Karpas-422 (cell line): ENCODE measurements at places on chromosomes 1 and 21.

DNA sequence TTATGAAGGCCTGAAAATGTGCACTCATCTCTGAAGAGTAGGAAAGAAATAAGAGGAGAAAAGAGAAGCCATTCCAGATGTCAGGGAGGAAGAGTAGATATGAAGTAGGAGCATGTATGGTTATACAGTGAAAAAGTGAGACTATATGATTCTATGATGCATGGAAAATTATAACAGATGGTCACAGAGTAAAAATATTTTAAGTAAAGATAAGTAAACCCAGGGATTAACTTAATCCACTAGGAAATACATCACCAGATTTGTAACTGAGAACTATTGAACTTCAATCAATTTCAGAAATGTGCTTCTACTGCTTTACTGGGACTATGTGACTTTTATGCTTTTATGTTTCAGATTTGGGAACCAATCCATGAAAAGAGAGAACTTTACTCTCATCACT, at the start of gene OR10J1:
OR10J1 (plus strand) TSS at position 301 of the 400 bp plus-strand sequence; CDS start at position 371, 70 bp downstream.
- no peak within 1 kb of the TSS for H3K4me3 ChIP-seq
- no peaks in the 10 kb centered on the region for H3K36me3 ChIP-seq
- H3K27ac ChIP-seq, result no peak within 1 kb of the TSS
- DNase-seq, result no peak
- H3K27me3 ChIP-seq, result no peaks in the 10 kb centered on the region; the same call in 1 of the 2 replicates

DNA sequence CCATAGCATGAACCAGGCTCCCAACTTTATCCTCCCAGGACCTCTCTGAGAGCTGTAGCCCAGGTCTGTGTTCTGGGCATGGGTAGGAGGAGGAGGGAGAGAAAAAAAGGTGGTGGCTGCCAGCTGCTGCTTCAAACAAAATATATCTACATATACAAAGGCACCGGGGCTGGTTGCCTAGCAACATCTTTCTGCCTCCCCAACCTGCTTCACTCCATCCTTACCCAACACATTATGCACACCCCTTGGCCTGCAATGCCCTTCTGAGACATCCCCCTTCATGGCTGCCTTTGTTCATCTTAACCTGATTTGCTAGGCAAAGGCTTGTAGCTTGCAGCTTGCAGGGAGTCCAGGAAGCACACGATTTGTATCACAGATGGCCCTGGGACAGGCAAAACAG, 27.2 kb upstream of the ATP1A1 start:
- no peaks in the 10 kb centered on the region for H3K27me3 ChIP-seq
- H3K27ac ChIP-seq, result peak overlapping the region; percentile 98
- H3K36me3 ChIP-seq, result no peaks in the 10 kb centered on the region

DNA sequence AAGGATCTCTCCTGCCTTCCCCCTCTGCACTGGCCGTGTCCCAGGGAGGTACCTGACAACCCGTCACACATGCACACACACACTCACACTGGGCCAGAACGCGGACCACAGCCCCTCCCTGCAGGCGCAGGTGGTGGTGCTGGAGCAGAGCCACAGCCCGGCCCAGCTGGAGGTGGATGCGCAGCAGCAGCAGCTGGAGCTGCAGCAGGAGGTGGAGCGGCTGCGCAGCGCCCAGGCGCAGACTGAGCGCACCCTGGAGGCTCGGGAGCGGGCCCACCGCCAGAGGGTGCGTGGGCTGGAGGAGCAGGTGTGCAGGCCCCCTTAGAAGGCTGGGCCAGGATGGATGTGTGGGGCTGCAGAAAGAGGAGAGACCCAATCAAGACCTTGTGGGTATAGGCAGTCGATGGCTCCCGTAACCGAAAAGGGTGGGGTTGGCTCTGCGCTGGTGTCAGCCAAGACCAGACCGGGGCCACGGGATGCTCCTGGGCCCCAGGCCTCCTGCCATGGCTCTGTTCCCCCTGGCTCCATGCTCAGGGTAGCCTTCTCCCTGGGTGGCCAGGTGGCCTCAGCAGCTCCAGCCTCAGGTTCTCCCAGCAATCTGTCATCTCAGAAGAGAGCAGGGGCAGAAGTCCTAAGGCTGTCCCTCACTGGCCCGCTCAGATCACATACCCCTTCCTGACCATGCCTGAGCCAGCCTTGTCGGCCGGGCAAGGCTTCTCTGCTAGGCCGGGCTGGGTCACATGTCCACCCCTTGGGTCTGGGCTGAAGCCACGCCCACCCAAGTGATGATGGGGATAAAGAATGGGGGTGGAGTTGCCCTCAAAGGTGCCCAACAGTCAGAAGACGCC, 8.9 kb downstream of the MFAP2 start:
- H3K27me3 ChIP-seq, result no peaks in the 10 kb centered on the region
- no peak for DNase-seq
- no peaks in the 10 kb centered on the region for H3K4me1 ChIP-seq
- no peak overlapping the region for H3K4me3 ChIP-seq

- peak overlapping the region; percentile 59 for H3K27ac ChIP-seq
- peak; percentile 70 for DNase-seq
- peaks cover 34% of the 10 kb centered on the region for H3K4me1 ChIP-seq
- H3K27me3 ChIP-seq, result no peaks in the 10 kb centered on the region
- no peak overlapping the region for H3K4me3 ChIP-seq
Observed at GRCh38 chr1:27451343-27451742, 38.6 kb downstream of the WASF2 start.

- H3K4me1 ChIP-seq, result no peaks in the 10 kb centered on the region
- no peaks in the 10 kb centered on the region for H3K27me3 ChIP-seq
- no peak overlapping the region for H3K27ac ChIP-seq
- DNase-seq, result no peak
- no peaks in the 10 kb centered on the region for H3K36me3 ChIP-seq
Observed at GRCh38 chr1:245084551-245084950, 70.2 kb upstream of the KIF26B start.

GRCh38 chr1:165143437-165144065, 213.0 kb downstream of the LMX1A start:
- no peaks in the 10 kb centered on the region for H3K36me3 ChIP-seq
- no peaks in the 10 kb centered on the region for H3K27me3 ChIP-seq
- H3K4me1 ChIP-seq, result no peaks in the 10 kb centered on the region
- DNase-seq, result peak; percentile 86
- H3K27ac ChIP-seq, result no peak overlapping the region
- no peak overlapping the region for H3K4me3 ChIP-seq

- DNase-seq, result no peak
- no peaks in the 10 kb centered on the region for H3K27me3 ChIP-seq
- no peak overlapping the region for H3K27ac ChIP-seq
- H3K36me3 ChIP-seq, result no peaks in the 10 kb centered on the region
- no peak overlapping the region for H3K4me3 ChIP-seq
Observed at GRCh38 chr1:7278827-7279765, 492.0 kb upstream of the VAMP3 start.

DNA sequence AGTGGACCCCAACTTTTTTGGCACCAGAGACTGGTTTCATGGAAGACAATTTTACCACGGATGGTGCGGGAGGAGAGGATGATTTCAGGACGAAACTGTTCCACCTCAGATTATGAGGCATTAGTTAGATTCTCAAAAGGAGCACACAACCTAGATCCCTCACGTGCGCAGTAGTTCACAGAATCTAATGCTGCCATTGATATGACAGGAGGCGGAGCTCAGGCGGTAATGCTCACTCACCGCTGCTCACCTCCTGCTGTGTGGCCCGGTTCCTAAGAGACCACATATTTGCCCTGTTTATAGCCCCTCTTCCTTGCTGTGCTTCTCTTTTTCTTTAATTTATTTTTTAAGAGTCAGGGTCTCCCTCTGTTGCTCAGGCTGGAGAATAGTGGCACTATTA, 4.6 kb downstream of the NTRK1 start:
- no peak overlapping the region for H3K27ac ChIP-seq
- no peaks in the 10 kb centered on the region for H3K27me3 ChIP-seq
- no peaks in the 10 kb centered on the region for H3K36me3 ChIP-seq

- no peak overlapping the region for H3K27ac ChIP-seq
- no peak for DNase-seq
- no peaks in the 10 kb centered on the region for H3K36me3 ChIP-seq
- no peaks in the 10 kb centered on the region for H3K27me3 ChIP-seq
- peaks cover 2% of the 10 kb centered on the region; the same call in 1 of the 2 replicates for H3K4me1 ChIP-seq
Observed at GRCh38 chr1:221756830-221757551, 15.1 kb upstream of the DUSP10 start.

DNA sequence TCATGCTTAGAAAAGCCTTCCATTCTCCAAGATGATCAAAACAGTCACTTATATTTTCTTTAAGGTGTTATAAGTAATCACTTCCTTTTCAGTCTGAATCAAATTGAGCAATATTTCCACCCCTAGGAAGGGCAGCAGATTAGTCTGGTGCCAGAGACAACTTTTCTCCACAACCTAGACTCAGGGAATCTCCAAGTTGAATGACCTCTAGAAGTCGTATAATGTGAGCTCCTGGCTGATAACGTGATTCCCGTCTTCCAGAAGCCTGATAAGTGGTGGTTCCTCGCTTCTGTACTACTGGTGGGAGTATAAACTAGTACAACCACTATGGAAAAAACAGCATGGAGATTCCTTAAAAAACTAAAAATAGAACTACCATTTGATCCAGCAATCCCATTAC, 178.4 kb upstream of the UBE2U start:
- H3K4me3 ChIP-seq, result no peak overlapping the region
- H3K36me3 ChIP-seq, result no peaks in the 10 kb centered on the region
- no peaks in the 10 kb centered on the region for H3K4me1 ChIP-seq
- DNase-seq, result no peak
- no peaks in the 10 kb centered on the region for H3K27me3 ChIP-seq

DNA sequence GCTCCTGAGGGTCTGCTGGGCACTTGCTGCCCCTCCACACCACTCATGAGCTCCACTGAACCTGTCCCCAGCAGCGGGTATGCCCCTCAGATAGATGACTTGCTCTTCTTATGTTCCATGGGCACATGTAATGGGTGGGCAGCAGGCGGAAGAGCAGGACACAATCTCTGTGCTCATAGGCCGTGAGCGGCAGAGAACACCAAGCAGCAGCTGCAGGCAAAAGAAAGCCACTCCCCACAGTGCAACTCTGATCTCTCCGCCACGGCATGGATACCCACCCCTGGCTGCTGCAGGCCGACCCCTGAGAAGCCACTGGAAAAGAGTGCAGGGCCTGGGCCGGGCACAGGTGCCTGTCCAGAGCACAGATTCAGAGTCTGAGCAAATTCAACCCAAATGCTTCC, 135.2 kb upstream of the RUNX3 start:
- no peak overlapping the region for H3K27ac ChIP-seq
- H3K4me1 ChIP-seq, result peaks cover 9% of the 10 kb centered on the region
- DNase-seq, result no peak

DNA sequence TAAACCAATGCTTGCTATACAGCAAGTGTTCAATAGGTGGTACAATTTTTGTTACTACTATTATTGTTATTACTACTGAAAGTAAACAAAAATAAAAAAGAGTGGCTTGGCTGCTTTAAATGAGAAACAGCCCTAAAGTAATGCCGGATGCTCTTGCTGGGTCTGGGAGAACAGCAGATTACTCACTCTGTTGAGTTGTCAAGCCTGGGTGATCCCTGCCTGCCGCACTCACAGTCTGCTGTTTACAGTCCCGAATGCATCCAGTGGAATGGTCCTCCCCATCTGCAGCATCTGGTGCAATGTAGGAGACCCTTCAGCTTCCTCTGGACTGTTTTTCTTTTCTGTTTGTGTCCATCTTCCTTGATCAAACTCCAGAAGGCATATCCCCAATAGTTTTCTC, 102.7 kb upstream of the IVNS1ABP start:
- no peak overlapping the region for H3K4me3 ChIP-seq
- DNase-seq, result no peak
- H3K4me1 ChIP-seq, result no peaks in the 10 kb centered on the region
- H3K36me3 ChIP-seq, result no peaks in the 10 kb centered on the region
- H3K27ac ChIP-seq, result no peak overlapping the region

GRCh38 chr1:74512170-74512915, at the start of gene LRRC53:
LRRC53 (minus strand) TSS chr1:74512611; CDS start chr1:74483349, 29,262 bp downstream.
- no peaks in the 10 kb centered on the region for H3K27me3 ChIP-seq
- peaks cover 49% of the 10 kb centered on the region for H3K4me1 ChIP-seq
- peak within 1 kb of the TSS; percentile 91 for H3K27ac ChIP-seq
- no peaks in the 10 kb centered on the region for H3K36me3 ChIP-seq
- DNase-seq, result no peak

- H3K4me3 ChIP-seq, result no peak overlapping the region
- H3K4me1 ChIP-seq, result no peaks in the 10 kb centered on the region
- H3K27ac ChIP-seq, result no peak overlapping the region
- H3K36me3 ChIP-seq, result no peaks in the 10 kb centered on the region
Observed at GRCh38 chr1:191578281-191578680, 580.0 kb upstream of the RGS18 start.

- H3K4me1 ChIP-seq, result no peaks in the 10 kb centered on the region
- H3K27me3 ChIP-seq, result no peaks in the 10 kb centered on the region
- no peak overlapping the region for H3K27ac ChIP-seq
Observed at GRCh38 chr1:18939398-18940302, 16.8 kb downstream of the IFFO2 start.

DNA sequence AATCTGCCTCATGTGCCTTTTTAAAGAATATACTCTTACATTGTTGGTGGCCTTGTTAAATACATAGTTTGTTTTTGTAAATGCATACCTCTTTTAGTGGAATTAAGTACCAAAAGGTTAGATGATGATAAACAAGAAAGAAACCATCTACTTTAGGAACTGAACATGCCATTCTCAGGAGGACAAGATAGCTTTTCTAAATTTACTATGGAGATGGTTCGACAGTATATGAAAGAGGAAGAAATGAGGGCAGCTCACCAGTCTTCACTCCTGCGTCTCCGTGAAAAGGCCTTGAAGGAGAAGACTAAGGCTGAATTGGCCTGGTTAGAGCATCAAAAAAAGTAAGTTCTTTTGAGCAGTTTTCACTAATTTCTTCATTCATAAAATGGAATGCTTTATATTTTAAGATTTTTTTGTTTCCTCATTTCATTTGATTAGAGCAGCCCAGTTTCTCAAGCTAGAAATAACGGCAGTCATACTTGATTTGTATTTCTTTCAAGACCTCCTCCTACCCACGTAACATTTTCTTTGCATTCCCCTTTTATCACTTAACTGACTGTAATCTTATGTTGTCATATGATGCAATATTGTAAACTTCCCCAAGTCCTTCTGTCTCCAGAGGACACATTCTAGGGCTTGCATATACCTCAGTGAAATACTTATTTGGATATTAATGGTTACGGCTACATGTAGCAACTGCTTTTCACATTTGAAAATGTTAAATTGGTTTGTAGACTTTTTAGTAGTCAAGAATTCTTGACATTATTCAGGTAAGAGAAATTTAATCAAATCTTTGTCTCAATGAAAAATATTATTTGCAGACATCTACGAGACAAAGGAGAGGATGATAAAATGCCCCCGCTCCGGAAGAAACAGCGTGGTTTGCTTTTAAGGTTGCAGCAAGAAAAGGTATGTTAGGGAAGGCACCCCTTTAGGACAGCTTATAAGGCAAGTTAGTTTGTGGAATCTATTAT, 99.3 kb downstream of the CEP350 start:
- H3K4me1 ChIP-seq, result peaks cover 8% of the 10 kb centered on the region
- no peaks in the 10 kb centered on the region for H3K27me3 ChIP-seq
- no peak overlapping the region for H3K27ac ChIP-seq
